NCI-H2081 (cell line): ENCODE measurements at places on chromosomes 12 and 14.
A peak's percentile ranks its signal among the peaks of the same experiment; 100 is the strongest.

DNA sequence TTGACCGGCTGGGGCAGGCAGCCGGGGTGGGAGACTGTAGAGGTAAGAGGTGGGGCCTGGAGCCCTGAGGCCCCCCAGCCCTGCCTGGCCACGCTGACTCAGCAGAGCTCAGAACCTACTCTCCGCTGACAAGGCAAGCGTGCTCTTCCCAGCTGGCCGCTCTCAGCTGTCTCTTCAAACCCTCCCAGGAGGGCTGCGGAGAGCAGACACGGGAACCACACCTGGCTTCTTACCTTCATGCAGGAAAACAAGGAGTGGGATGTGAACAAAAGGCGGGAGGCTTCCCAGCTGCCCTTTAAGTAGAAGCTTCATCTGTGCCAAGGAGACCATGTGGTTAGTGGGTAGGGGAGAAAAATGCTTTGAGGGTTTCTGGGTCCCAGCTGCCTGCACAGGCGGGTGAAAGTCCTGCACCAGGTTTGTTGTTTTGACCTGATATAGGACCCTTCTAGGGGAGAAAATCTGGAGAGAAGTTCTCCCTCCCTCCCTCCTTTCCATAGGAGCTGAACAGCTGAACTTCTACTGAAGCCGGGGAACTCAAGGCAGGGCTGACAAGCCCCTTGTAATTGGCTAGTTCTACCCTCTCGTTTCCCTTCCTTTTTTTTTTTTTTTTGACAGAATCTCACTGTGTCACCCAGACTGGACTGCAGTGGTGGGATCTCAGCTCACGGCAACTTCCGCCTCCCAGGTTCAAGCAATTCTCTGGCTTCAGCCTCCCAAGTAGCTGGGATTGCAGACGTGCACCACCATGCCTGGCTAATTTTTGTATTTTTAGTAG lies 12.8 kb upstream of the TESC start:
- peak; percentile 49 for DNase-seq

DNA sequence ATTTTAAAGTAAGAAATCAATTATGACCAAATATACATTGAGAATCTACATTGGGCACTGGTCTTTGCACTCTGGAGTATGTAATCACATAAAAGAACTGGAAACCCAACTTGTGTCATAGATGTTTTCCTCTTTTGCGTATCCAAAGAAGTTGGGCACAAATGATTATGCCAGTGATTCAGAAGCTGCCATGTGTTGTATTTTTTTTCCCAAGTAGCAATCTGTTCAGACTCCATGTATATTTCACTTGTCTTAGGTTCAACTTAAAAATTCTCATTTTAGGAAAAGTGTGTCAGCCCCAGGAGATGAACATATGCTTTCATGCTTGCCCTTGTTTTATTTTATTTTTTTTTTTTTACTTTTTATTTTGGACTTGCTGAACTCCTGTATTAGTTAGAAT lies 441.5 kb downstream of the PDZRN4 start:
- DNase-seq: no peak

- DNase-seq: no peak
Observed at GRCh38 chr12:9699898-9700605, 30.5 kb downstream of the CLEC2D start.

GRCh38 chr12:99436584-99436983 lies 211.0 kb upstream of the GARIN6 start:
- no peak for DNase-seq

- no peak for DNase-seq
Observed at GRCh38 chr12:78490861-78491260, 373.7 kb upstream of the SYT1 start.

DNA sequence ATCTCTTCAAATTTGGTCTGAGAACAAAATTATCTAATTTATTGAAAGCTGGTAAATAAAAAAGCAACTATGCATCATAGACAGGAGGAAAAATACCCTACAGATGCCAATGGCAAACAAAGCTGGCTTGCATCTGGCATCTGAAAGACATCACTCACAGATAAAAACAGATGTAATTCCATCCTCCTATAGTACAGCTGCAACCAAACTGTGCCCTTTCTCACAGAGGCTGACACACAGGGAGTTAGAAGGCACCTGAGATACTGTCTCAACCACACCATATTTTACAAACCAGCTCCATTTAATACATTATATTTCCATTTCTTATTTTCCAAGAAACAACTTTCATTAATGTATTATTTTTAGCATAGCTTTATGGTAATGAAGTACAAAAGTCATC lies 39.4 kb downstream of the DUSP16 start:
- no peak for DNase-seq

- no peak for DNase-seq
Observed at GRCh38 chr14:84401631-84402030, 1128.3 kb upstream of the FLRT2 start.

GRCh38 chr12:121287267-121287954 lies 9.1 kb downstream of the CAMKK2 start:
- no peak for DNase-seq

- DNase-seq: no peak
Observed at GRCh38 chr14:54891471-54892245, 11.0 kb downstream of the GCH1 start.

DNA sequence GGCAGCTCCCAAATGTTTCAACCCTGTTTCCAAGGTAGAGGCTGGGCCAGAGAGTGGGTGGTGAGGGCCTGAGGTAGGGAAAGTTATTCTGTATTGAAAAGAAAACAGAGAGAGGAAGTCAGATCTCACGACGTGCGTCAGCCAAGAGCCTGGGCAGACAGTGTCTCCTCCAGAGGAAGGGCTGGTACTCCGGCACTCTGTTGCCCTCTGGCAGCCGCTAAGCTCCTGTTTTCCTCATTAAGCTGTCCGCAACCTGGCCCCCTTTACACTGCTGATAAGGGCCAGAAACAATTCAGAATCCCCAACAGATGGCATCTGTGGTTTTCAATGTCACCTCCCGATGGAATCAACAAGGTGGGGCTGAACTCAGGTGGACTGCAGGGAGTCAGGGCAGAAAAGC lies 26.0 kb upstream of the LTBP2 start:
- no peak for DNase-seq

DNA sequence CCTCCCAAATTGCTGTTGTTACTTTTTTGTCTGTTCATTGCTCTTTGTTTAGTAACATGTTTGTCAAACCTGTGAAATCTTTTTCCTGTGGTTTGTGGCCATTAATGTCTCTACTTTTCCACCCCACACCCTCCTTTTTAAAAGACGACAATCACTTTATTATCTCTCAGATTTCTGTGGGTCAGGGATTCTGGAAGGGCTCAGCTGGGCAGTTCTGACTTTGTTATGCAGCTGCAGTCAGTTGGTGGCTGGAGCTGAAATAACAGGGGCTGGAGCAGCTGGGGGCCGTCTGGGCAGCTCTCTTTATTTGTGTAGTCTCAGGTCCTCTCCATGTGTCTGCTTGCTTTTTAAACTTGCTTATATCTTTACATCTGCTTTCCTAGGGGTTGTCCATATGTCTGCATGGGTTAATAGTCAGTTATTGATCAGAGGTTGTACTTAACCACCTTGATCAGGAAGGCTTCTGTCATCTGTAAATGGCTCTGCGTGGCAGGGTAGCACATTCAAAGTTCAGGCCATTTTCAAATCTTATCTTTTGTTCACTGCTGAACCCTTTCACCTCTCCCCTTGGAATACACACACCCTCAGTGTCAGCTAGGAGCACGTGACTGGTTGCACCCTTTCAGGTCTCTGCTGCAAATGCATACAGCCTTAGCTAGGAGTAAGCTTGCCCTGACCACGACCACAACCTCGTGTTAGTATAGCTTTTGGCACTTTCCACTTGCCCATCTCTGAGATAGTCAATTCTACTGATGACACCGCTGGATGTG lies 27.9 kb downstream of the BORCS5 start:
- no peak for DNase-seq

DNA sequence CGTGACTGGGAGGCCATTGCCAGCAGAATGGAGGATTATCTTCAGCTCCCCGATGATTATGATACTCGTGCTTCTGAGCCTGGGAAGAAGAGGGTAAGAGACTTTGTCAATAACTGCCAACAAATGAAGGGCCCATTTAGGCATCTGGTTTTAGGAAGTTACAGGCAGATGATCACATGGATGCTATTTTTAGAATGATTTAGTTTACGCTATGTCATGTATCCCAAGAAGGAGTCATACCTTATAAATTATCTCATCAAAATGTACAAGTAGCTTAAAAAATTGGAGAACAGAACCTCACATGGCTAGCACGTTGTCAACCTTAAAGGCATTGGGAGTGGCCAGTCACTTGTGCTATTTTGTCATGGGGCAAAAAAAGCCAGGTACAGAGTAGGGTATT lies 46.7 kb downstream of the PROX2 start:
- DNase-seq: no peak

- DNase-seq: no peak
Observed at GRCh38 chr12:65916991-65917695, 92.9 kb downstream of the HMGA2 start.

GRCh38 chr12:2292560-2292959 lies 239.8 kb downstream of the CACNA1C start:
- DNase-seq: no peak

GRCh38 chr14:65993103-65993502 lies 493.1 kb upstream of the CCDC196 start:
- DNase-seq: no peak
